SHP77 (cell line): ENCODE measurements at places on chromosomes 11 and 22.

GRCh38 chr22:36457688-36458450 is 23.6 kb downstream of the TXN2 start:
- no peak for DNase-seq

- no peak for DNase-seq
Observed at GRCh38 chr22:48719978-48720661, 1107.6 kb downstream of the BRD1 start.

DNA sequence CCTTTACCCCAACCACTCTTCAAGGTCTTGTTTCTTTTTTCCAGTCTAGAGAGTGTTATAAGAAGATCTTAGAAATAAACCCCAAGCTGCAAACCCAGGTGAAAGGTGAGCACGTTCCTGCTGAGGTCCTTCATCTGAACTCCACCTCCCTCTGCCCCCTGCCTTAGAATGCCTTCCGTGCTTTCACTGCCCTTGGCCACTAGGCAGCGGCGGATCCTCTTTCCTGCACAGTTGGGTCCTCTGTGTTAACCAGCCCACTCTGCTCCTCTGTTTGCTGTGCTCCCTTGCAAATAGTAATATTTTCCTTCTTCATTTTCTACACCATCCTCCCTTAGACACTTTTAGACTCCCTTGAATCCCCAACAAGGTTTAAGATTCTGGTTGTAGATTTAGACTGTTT is 24.3 kb downstream of the TTC12 start:
- no peak for DNase-seq

- DNase-seq: no peak
Observed at GRCh38 chr11:9914064-9914463, 250.2 kb downstream of the SWAP70 start.

GRCh38 chr11:27619039-27619574 is 81.1 kb downstream of the BDNF start:
- DNase-seq: no peak

- DNase-seq: no peak
Observed at GRCh38 chr11:36243641-36244040, 45.6 kb downstream of the COMMD9 start.

DNA sequence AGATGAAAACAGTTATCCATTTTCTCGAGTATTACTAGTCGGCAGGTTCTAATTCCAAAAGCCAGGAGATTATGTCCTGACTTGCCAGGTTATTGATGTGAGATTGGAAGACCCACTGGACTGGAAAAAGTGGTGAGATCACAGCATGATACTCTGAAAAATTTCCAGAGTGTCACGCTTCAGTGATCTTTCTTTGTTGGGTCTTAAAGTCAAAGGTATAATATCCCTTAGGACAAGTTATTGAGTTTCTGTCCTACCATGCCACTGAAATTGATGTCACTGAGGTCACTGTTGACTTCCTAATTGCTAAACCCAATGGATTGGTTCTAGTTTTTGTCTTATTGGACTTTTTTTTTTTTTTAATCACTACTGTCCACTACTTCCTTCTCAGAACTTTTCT is 104.5 kb upstream of the GRAMD1B start:
- DNase-seq: no peak

DNA sequence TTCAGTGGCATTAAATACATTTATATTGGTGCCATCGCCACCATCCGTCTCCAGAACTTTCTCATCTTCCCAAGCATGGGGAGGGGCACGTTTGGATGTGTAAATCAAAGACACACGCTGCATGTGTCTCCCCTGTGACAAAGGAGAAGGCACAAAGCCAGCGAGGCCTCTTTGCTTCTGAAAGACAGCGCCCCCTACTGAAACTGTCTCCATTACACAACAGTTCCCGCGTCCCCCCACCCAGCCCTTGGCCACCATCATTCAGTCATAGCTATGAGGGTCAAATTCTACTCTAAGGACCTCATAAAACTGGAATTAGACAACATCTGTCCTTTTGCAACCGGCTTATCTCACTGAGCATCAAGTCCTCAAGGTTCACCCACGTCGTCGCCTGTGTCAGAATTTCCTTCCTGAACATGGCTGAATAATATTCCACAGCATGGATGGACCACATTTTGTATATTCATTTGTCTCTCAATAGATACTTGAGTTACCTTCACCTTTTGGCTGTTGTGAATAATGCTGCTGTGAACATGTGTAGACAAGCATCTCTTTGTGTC is 64.8 kb downstream of the IGF2 start:
- DNase-seq: no peak

DNA sequence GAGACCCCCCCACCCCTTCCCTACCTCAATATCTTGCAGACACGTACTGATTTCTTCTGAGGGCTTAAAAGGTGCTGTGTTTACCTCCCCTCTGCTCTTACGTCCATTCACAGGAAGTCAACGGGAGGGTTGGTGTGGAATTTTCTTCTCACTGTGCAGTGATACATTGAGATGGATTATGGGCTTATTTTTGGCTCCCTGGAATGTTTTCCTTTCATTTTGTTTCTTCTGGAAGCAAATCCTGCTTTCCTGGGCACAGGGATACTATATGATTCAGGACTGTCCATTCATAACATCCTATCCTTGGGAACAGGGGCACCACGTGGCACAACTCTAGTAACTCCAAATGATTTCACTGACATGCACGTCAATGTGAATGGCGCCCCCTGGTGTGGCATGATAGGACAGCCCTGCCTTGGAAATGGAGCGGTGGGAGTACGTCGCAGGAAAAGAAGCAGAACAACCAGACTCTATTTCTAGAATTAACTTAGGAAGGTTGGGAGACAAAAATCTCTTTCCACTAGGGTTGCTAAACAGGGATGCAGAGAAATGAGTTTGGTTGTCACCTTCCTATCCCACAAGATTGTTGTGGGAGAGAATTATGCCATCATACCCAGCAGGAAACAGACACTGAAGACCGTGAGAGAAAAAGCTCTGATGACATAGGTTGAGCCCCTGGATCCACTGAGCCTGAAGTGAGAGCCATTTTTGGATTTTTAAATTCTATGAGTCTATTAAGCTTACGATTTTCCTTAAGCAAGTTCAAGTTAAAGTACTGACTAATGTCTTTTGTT is 146.5 kb upstream of the RAG2 start:
- DNase-seq: peak; percentile 78

- no peak for DNase-seq
Observed at GRCh38 chr11:124747406-124748099, 4.5 kb downstream of the VSIG2 start.

DNA sequence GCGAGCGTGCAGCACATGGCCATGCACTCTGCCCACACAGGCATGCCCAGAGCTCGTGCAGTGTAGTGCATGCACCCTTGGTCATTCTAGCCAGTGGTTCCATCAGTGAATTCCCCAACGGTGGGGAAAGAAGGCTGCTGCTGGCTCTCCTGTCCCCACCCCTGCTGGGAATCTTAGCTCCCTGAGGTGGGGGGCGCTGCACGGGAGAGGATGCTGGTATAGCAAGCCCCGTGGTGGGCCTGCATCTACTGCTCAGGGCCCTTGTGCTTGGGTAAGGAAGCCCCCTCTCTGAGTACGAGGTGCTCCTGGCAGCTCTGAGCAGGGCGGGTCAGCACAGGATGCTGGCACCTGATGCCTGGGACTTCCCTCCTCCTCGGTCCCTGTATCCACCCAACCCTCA is 18.5 kb upstream of the BAIAP2L2 start:
- DNase-seq: no peak

GRCh38 chr11:130778705-130779104 is 137.6 kb downstream of the SNX19 start:
- no peak for DNase-seq

DNA sequence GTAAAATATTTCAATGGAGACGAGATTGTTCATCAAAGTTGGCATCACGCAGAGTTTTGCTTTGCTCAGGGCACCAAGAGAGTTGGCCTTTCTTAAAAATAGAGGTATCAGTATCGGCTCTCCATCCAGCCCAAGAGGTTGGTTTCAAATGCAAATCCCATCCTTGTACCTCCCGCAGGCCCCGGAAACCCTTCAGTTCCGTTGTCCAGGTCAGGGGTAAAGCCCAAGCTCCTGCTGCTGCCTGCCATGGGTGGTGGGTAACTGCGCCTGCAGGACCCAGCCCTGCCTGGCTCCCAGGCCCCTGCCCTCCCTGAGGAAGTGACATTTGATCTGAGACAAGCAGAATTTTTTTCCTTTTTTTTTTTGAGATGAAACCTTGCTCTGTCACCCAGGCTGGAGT is 49.3 kb upstream of the RTL6 start:
- DNase-seq: no peak

DNA sequence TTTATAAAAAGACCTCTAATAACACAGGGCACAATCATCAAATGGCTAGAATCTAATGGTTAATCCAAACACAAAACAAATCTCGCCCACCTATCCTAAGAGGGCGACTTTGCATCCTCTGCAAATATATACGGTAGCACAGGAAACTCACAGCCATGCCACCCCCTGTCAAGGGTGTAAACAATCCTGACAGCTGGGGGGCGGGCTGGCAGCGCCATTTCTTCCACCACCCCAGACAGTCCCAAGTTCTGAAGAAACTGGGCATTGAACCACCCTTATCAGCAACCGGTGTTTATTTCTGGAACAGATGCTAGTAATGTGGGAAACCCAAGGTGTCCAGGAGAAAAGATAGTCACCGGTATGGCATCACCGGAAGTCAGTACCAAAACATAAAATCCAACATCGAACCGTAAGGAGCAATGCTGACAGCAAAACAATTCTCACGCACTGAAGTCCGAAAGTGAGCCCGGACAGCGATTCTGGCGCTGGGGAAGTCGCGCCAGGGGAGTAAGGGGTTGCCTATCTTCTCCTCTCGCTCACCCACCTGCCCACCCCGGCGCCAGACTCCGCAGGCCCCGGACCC is 825 bp downstream of the FBXO3 start:
- DNase-seq: no peak

GRCh38 chr22:17268501-17269223 is 49.4 kb upstream of the ADA2 start:
- no peak for DNase-seq

- no peak for DNase-seq
Observed at GRCh38 chr22:31177420-31178162, 17.6 kb downstream of the RNF185 start.

DNA sequence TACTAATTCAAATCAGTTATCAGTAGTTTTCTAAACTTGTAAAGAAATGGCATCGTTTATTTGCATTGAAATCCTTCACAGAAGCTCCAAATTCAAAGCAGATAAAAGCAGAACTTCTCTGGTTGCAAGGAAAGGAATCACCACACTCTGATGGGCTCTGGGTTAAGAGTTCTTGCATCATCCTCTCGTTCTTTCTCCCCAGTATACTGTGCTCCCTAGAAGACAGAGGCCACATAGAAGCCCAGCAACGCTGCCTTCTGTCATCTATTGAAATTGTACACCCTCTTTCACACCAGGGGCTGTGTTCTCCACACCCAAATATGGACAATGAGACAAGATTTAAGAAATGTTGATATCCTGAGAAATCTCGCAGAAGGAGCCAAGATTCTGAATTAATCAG is 29.3 kb downstream of the FAT3 start:
- no peak for DNase-seq

DNA sequence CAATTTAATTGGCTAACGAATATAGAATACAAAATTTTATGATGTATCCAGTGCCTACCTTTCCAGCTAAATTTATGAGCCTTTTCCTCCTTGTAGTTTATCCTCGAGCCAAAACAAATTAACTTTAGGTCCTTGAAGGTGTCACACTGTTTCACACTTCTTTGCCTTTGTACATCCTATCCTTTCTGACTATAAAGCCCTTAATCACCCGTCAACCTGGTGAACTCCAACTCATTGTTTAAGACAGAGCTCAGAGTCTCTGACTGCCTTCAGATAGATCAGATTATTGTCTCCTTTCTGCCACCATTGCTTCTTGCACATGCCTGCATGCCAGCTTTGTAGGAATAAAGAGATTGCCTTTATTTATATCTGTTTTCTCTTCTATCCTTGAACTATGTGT is 58.8 kb downstream of the CNTN5 start:
- no peak for DNase-seq

DNA sequence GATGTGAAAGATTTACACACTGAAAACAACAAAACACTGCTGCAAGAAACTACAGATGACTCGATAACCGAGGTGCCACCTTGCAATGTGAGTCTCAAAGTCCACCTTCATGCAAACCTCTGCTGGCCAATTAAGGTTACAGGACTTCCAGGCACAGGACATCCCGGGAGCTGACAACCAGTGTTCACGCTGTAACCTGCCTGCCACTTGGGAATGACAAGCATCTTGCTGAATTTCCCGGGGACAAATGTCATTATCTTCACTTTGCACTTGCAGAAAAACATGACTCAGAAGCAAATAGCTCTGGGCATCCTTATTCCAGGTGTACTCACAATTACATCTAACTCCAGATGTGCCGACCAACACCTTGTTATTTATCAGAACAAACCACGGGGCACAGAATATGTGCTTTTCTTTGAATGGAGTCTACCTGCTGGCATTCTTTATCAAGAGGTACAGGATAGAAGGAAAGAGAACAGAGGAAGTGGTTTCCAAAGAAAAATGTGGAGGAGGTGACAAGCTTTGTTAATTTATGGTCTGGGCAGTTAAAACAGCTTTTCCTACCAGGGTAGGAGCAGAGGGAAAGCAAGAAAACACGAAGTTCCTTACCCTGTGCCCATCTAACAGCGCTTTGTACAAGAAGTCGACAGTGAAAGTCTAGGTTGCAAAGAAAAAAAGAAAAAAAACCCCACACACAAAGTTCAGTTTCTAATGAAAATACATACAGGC is 72.3 kb downstream of the SHANK2 start:
- DNase-seq: no peak
